Immature natural killer cell (primary cell): ENCODE measurements at places on chromosomes 12 and 14.

- no peak for DNase-seq
These were observed 118.6 kb downstream of the SMOC1 start for GRCh38 chr14:69997849-69998248.

DNA sequence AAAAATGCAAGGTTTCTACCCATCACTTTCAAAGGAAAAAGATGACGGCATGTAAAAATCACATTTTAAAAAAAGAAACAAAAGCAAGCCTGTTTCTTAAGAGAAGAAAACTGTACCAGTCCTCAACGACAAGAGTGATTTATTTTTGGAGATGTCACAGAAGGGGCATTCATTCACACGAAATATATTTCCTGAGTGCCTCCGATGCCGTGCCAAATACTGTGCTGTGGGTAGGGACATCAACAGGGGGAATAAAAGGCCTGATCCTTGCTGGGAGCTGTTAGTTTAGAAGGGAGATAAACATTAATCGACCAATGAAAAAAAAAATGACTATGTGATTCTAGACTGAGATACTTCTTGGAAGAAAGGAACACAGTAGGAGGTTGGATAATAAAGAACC is 297.5 kb upstream of the SOX5 start:
- DNase-seq, result no peak

GRCh38 chr14:85572011-85572410 is 42.1 kb downstream of the FLRT2 start:
- no peak for DNase-seq

DNA sequence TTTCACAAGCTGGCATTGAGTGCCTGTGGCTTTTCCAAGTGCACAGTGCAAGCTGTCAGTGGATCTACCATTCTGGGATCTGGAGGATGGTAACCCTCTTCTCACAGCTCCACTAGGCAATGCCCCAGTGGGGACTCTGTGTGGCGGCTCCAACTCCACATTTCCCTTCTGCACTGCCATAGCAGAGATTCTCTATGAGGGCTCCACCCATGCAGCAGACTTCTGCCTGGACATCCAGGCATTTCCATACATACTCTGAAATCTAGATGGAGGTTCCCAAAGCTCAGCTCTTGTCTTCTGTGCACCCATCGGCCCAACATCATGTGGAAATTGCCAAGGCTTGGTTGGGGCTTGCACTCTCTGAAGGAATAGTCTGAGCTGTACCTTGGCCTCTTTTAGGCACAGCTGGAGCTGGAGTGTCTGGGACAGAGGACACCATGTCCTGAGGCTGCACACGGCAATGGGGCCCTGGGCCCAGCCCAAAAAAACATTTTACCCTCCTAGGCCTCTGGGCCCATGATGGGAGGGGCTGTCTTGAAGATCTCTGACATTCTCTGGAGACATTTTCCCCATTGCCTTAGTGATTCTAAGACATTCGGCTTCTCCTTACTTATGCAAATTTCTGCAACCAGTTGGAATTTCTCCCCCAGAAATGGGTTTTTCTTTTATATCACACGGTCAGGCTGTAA is 313.3 kb upstream of the SFSWAP start:
- DNase-seq, result no peak

- no peak for DNase-seq
These were observed 650 bp downstream of the HEBP1 start for GRCh38 chr12:12999271-12999958.

GRCh38 chr14:93081876-93082570 is 33.7 kb downstream of the ITPK1 start:
- DNase-seq, result peak; percentile 50

DNA sequence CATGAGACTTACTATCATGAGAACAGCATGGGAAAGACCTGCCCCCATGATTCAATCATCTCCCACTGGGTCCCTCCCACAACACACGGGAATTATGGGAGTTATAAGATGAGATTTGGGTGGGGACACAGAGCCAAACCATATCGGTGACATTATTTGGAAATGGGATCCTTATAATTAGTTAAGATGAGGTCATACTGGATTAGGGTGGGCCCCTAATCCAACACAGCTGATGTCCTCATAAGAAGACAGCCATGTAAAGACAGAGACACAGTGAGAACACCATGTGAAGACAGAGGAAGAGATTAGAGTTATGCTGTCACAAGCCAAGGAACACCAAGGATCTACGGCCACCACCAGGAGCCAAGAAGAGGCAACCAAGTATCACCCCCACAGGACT is 161.7 kb downstream of the SPTSSA start:
- no peak for DNase-seq

GRCh38 chr14:54478636-54479215 is 10.1 kb downstream of the GMFB start:
- DNase-seq, result no peak

DNA sequence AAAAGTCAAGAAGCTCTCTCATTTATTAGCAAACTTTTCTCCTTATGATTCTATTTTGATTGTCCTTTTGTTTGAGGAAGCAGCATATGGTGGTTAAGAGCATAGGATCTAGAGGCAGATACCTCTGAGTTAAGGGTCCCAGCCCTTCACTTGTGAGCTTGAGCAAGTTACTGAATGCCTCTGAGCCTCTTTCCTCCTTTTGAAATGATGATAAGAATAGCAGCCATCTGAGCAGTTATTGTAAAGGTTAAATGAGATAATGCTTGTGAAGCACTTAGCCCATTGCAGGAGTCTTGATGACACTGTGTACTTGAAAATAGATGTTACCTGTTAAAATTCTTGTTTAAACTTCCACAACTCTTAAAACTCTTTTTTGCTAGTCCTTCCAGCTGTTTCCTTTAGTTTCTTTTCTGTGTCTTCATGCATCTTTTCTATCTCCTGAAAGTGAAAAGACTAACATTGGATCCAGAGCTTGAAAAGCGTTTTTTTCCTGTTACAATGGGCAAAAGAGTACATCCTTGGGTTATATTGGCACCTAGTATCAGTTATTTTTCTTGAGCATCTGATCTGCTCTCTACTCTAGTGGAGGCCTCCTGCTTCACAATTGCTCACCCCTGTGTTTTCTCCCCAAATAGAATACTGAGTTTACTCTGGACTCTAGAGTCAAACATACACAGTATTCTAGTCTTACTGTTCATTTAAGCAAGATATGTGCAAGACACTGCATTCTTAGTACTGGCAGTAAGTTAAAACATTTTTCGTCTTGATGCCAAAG is 3.1 kb downstream of the HIF1A start:
- DNase-seq, result no peak

GRCh38 chr12:123886931-123887582 is 85.6 kb downstream of the CCDC92 start:
- DNase-seq, result no peak

GRCh38 chr12:100699209-100699608 is 95.4 kb upstream of the ANO4 start:
- DNase-seq, result no peak

DNA sequence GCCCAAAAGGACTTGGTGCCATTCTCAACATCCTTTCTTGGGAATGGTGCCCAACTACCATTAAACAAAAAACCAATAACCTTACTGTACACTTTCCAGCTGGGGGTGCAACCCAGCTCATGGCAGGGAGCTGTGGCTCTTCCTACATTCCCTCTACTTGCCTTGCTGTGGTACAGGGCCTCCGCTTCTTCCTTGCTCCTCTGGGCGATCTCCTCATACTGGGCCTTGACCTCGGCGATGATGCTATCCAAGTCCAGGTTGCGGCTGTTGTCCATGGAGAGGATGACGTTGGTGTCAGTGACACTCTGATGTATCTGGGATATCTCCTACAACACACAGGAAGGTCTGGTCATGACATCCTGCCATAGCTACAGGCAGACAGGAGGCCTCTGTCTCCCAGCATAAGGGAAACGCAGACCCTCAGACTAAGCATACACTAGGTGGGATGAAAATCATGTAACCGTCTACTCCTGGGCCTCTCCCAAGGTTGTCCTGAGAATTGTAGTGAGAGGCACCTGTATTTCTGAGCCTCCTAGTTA is 3.9 kb downstream of the KRT2 start:
- DNase-seq, result no peak

DNA sequence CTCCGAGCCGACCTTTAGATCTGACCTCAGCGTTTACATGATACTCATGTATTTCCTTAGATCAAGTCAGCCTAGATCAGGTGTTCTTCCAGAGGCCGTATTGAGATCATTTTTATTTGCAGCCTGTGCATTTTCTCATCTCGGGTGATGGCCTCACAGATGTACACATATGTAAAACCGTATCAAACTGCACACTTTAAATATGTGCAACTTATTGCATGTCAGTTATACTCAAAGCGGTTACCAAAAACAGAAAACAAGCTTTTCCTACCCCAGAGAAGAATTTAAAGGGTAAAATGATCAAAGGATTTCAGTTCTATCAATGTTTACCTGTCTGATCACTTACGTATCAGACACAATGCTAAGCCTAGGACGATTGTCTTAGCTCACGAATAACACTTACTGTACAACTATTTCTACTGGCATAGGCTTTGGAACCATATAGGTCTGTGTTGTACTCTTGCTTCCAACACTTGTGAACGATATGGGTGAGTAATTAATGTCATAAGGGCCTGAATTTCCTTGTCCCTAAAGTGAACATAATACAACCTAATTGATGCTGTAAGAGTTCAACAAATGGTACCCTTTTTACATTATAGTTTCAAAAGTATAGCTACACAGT is 628 bp upstream of the LLPH start:
- no peak for DNase-seq

- no peak for DNase-seq
These were observed 36.2 kb downstream of the GNPTAB start for GRCh38 chr12:101794574-101794973.

- no peak for DNase-seq
These were observed 44.1 kb downstream of the FBXW8 start for GRCh38 chr12:116954710-116955381.

GRCh38 chr12:106248846-106249371 is 1.1 kb upstream of the CKAP4 start:
- DNase-seq, result peak; percentile 26

GRCh38 chr12:112822056-112822455 is 30.5 kb downstream of the RPH3A start:
- DNase-seq, result no peak

- no peak for DNase-seq
These were observed 21.3 kb upstream of the TCP11L2 start for GRCh38 chr12:106281056-106281782.

DNA sequence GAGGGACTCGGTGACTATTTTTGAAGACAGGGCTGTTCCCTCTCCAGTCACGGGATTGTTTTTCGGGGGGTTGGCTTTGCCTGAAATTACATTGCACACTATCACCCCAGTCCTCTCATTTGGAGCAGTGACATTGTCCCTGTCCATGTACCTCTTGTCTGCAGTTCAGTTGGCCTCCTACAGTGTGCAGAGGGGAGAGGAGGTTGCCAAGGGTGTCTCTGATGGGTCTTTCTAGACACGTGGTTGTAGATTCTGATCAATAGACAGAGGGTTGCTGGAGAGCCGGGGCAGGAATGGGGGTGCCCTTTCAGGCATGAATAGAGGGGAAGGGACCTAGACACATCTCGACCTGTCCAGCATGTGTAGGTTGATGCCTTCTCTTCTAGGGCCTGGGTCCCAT is 1.2 kb downstream of the TMEM120B start:
- no peak for DNase-seq

DNA sequence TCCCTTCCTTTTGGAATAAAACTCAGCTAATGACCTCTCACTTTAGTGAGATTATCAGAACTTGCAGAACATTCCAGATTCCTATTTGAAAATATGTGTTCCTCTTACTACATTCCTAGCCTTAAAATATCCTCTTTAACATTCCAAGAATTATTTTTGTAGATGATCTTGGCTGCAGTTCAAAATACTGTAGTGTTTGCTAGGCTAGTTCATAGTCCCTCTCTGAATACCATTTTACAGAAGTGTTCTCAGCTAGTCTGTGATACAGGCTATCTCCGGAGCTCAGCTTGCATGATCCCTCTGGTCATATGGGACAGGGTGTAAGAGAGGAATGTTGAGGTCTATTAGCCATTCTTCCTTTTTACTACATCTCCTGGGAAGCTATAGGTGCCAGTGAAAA is 17.6 kb upstream of the GPR33 start:
- no peak for DNase-seq

- no peak for DNase-seq
These were observed 40.2 kb downstream of the TRPV4 start for GRCh38 chr12:109792992-109793391.

DNA sequence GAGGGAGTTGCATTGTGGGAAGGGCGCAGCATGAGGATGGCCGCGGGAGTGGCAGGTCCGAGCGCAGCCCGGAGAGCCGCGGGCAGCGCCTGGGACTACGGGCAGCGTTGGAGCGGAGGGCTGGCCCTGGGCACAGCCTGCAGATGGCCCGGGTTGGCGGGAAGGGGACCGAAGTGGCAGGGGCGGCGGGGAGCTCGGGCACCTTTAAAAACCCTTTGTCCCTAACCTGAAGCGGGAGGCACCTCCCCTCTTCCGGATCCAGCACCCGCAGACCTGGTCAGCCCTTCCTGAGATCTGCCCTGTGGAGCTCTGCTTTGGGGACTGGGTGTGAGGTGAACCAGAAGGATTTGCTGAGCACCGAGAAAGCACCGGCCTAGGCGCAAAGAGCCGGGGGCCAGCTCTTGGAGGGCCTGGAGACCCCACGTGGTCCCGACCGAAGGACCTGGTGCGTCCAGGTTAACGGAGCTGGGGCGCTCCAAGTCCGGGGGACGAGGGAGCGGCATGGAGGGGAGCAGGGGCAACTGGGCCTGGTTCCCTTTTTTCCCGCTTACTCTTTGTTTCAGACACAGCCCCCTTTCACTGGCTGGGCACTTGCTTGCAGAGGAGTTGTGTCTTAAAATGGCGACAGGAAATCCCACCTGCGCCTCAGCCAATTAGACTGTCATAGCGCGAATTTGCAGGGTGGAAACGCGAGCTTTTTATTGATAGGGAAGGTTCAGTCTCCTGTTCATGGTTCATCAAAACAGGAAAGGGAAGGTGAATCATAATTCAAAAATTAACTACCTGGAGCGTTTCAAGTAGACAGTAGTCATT is 792 bp upstream of the SLC38A1 start:
- DNase-seq, result peak; percentile 61

DNA sequence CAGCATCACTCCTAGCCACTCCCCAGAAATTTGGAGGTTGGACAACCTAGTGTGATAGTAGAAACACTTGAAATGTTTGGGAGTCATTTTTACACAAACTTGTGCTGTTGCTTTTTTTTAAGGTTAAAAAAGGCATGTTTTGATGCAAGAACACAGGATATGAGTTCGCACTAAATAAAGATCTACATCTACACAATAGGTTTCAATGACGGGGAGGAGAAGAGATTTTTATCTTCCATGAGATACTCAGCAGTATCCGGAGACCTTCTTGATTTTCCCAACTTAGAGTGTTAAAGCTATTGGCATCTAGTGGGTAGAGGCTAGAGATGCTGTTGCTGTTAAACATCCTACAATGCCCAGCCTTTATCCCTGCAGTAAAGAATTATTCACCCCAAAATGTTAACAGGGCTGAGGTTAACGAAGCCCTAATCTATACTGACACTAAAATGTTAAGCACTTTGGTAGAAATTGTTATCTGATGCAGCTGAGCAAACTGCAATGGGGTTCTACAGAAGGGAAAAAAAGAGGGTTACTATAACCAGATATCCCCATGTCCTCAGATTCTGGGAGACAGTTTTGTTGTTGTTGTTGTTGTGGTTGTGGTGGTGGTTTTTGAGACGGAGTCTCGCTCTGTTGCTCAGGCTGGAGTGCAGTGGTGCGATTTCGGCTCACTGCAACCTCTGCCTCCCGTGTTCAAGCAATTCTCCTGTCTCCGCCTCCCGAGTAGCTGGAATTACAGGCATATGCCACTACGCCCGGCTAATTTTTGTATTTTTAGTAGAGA is 14.0 kb upstream of the PCNX1 start:
- DNase-seq, result no peak

GRCh38 chr14:64706593-64707193 is 2.5 kb downstream of the PLEKHG3 start:
- no peak for DNase-seq
